Right renal cortex interstitium (tissue), 3 donors: ENCODE measurements at places on chromosomes 4 and X. TPM values are rescaled to one million over a fixed set of nuclear protein-coding genes. Genes with fewer than 3 reads are reported as not detected.

DNA sequence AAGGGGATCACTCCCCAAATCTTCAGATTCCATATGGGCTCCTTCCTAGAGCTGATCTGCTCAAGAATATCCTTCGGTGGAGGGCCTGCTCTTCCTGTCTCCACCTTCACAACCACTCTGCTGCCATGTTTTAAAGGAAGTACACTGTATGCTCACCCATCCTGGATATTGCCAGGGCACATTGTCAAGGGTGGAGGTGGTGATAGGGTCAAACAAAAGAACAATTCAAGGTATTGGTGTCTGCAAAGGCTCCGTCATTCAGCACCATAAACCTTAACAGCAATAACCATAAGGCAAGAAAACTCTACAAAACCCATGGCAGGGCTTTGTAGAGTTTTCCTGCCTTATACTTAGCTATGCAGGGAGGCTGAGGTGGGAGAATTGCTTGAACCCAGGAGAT is 18.9 kb downstream of the NAAA start:
- no peak for DNase-seq

The PLP2 gene
- 40.3 TPM for polyA plus RNA-seq

The F8A3 gene
- polyA plus RNA-seq: 15.3 TPM

DNA sequence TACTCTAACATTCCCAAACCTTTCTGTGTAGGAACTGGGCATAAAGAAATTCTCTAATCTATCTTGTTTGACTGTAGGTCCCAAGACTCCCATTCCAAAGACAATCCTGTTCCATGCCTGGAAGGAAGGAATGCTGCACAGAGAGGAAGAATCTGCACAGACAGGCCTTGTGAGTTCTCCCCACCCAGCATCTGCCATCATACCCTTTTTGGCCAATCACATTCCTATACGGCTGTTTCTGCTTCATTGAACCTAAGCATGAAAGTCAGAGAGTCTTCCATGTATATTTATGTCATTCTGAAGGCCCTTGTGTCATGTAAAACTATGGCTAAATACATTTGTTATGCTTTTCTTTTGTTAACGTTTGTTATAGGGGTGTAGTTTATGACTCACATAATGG is 667.7 kb upstream of the IGFBP7 start:
- DNase-seq: no peak

GRCh38 chrX:154325541-154325940 is 29.9 kb downstream of the TKTL1 start:
- no peak for DNase-seq

The NAA11 gene
- not detected for polyA plus RNA-seq

The TRPC5OS gene
- 0.14 TPM for polyA plus RNA-seq

GRCh38 chrX:132855780-132856341 is 102.6 kb downstream of the HS6ST2 start:
- DNase-seq: no peak

DNA sequence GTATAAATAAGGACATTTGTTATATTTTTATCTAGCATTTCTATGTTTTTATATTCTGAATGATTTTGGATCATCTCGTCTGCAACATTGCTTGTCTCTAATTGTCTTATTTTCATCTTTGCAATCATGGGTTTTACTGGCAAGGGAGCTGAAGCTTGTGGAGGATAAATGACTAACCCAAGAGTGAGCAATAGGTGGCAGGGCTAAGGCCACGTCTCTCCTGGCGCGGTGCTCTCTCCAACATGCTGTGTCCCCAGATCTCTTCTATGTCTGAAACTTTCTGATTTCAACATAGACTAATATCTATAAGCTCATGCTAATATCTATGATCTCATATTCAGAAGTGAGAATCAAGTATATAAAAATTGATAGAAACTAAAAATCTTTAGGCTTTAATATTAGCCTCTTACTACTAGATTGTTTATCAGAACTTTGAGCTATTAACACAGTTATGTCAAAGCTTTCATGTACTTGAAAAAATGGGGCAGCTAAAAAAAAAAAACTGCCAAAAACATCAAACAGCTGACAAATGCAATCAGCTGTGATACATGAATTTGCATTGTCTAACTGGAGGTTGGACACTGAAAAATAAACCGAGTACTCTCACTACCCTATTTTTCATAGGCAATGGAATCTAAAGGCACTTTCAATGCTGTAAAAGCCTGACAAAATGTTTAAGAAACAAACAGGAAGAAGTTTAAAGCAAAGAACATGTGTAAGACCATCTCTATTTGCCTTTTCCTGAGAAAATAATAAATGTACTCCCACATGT is 169.2 kb downstream of the TMA16 start:
- DNase-seq: no peak

GRCh38 chr4:81021142-81021944 is 9.2 kb upstream of the BMP3 start:
- no peak for DNase-seq

- DNase-seq: no peak
Observed at GRCh38 chr4:168859888-168860694, 150.0 kb downstream of the CBR4 start.

DNA sequence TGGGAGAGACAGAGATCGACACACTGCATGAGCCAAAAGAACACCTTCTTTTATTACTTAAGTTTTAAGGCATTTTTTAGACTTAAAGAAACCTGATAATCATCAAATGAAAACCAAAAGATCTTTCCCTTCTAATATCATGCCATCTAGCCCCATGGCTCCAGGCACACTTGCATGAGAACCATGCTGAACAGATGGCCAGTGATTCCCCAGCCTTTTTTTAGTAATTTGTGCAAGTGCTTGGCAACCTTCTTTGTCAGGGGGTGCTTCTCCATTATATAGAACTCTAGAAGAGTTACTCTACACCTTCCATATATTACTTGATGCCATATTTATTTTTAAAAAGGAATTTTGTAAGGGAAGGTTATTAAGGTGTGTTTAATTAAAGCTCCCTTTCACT is 182.2 kb upstream of the TEX13C start:
- no peak for DNase-seq

DNA sequence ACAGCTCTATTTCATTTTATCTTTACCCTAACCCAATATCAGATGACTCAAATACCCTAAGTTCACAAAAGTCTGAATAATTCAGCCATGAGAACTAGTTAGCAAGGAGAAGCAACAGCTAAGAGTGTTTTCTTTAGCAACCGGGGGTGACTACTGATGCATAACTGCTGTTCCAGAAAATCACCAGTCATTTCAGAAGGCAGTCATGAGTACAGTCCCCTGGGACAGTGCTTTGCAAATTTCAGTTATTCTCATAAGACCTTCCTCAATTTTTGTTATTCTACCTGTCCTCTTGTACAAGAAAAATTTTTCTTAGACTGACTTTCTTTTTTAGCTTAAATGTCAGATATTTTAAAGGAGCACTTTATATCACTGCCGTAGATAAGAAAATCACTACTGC is 16.4 kb downstream of the BANK1 start:
- DNase-seq: no peak

DNA sequence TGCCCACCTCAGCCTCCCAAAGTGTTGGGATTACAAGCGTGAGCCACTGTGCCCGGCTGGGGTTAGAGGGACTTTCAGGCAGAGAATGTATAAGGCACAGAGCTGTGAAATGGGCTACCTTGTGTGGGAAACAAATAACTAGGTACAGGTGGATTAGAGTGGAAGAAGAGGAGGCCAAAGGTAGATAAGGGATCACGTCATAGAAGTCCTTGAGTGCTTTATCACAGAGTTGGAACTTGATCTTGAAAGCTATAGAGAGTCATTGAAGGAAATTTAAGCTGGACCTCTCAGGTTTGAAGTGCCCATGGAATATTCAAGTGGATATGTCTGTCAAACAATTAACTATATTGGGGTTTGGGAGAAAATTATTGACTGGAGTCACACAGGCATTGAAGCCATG is 8.4 kb downstream of the N4BP2 start:
- no peak for DNase-seq

GRCh38 chr4:3530663-3531254 is 1.5 kb downstream of the LRPAP1 start:
- no peak for DNase-seq

GRCh38 chr4:185837415-185838103 is 25.6 kb upstream of the SORBS2 start:
- no peak for DNase-seq

The PDZD4 gene
- 7.1 TPM for polyA plus RNA-seq

The FAAH2 gene
- polyA plus RNA-seq: 11.7 TPM

DNA sequence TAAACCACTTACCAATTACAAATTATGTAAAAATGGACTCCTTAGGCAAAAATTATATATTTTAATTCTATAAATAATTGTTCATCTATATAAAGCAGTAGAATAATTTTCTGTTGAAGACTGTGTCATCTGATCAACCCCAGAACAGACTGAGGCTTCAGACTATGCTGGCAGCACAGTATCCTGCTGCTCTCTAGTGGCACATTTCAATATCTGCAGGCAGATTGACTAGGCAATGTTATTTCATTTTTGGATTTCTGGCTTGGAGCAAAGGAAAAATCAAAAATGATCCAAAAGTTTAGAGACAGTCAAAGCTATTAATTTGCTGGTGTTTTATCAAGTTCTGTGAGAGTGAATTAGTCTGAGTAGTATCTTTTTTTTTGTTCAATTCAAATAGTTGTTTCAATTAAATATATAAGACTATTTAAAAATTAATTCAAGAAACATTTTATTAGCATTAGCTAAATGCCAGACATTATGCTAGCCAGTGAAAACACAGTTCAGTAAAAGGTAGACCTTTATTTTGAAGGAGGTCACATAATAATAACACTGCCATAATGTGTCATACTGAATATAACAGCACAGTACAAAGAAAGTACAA is 21.3 kb upstream of the SULT1E1 start:
- DNase-seq: no peak

The MAP3K15 gene
- 5.0 TPM for polyA plus RNA-seq

DNA sequence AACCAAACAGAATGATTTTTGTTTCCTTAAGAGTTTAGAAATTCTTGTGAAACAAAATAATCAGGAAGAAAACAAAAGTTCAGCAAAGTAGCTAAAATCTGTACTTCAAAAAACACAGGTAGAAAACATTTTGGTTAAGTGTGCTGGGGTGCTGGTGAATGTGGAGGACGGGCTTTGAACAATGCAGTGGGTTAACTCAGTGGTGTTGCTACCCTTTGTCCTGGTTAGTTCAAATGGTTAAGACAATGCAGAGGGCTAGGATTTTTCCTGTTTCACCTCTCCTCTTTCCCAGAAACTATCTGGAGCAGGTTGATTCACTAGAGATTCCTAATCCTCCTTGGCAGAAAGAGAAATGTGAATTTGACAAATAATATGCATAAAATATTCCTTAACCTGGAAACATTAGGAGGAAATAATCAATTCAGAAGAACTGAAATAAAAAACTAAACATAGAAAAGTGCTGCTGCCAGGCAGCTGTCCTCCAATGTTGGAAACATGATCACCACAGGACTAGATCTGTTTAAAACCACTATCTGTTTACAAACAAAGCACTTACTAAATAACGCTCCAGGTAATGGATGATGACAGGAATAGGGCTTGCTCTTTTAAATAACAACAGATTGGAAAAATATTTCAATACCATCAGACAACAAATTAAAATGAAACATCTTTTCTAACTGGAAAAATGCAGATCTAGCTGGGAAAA is 148.9 kb downstream of the MAML3 start:
- no peak for DNase-seq

The XAGE1A gene
- polyA plus RNA-seq: not detected

DNA sequence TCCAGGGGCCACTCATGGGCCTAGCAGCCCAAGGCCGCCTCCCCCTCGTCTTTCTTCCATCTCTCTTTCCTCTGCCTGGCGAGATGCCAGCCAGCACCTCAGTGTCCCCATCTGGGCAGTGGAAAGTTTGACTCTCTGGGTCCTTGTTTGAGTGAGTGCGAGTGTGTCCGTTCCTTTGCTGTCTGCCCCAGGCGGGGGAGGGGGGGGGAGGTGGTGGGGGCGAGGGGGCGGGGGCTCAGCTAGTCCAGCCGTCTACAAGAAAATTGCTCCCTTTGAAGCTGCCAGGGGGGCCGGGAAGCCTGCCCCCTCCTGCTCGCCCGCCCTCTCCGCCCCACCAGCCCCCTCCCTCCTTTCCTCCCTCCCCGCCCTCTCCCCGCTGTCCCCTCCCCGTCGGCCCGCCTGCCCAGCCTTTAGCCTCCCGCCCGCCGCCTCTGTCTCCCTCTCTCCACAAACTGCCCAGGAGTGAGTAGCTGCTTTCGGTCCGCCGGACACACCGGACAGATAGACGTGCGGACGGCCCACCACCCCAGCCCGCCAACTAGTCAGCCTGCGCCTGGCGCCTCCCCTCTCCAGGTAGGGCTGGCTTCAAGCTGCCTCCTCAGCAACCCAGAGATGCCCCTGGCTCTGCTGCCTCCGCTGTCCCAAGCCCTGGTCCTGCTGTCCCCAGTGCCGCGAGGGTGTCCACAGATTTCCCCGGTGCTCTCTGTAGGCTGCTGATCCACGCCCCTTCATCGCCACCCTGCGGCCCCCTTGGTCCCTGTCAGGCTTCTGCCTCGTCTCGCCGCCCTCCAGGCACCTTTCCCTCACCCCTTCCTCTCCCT is at the start of gene BGN:
Gene BGN (plus strand): TSS at position 440 of the 821 bp plus-strand sequence. CDS start 9,652 bp downstream, outside the sequence.
- DNase-seq: no peak

DNA sequence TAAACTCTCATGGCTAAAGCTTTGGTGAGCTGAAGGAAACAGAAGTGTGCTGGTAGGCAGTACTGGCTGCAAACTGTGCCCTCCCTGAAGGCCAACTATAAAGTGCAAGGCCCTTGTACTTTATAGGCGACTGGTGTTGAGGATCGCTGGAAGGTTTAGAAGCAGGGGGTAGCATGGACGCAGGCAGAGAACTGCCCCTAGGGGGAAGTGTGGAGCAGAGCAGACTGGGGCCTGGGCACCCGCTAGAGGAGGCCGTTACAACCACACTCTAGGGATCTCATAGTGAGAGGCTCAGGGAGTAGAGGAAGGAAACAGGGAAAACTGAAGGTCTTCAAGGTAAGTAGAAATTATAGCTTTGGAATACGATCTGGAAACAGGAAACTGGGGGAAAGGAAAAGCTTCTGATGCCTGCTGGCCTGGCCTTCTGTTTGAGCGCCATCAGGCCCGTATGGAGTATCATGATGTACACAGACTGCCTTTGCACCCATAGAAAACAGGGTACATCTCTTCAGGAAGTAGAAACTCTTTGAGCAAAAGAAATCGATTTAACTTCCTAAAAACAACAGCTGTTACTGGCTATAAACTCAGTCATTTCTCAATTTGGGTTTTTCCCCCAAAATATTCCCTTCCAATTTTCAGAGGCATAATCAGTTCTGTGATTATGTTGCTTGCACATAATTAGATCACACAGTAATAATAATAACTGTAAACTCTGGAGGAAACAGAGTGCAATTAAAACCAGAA is 23.9 kb upstream of the TMSB4X start:
- DNase-seq: no peak

The TMPRSS11F gene
- not detected for polyA plus RNA-seq

- DNase-seq: no peak
Observed at GRCh38 chr4:182862141-182862875, 54.9 kb downstream of the DCTD start.

The ARR3 gene
- polyA plus RNA-seq: 0.43 TPM

The MAGEC3 gene
- polyA plus RNA-seq: 0.28 TPM

GRCh38 chr4:97404876-97405523 is 738.3 kb downstream of the STPG2 start:
- DNase-seq: no peak

The RAB33B gene
- 10.9 TPM for polyA plus RNA-seq

DNA sequence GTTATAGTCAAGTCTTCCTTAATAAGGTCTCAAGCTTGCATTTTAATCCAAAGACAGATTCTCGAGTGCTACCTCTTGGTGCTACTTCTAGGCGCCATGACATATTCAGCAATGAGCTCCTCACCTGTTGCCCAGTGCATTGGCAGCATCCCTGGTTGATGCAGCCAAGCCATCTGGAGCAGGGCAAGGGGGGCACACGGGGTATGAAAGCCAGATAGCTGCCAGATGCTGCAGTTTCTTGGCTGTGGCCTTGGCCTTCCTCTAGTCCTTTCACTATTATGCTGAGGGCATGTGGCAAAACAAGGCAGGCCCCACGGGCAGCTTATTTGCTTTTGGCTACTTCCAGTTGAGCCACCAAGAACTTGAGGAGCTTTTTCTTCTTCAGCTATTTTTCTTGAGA is 168.6 kb upstream of the PGRMC2 start:
- DNase-seq: no peak
